ENCODE measurements at places on chromosomes 2 and 18. TPM values are rescaled to one million over a fixed set of nuclear protein-coding genes. Genes with fewer than 3 reads are reported as not detected.
A peak's percentile ranks its signal among the peaks of the same experiment; 100 is the strongest.

DNA sequence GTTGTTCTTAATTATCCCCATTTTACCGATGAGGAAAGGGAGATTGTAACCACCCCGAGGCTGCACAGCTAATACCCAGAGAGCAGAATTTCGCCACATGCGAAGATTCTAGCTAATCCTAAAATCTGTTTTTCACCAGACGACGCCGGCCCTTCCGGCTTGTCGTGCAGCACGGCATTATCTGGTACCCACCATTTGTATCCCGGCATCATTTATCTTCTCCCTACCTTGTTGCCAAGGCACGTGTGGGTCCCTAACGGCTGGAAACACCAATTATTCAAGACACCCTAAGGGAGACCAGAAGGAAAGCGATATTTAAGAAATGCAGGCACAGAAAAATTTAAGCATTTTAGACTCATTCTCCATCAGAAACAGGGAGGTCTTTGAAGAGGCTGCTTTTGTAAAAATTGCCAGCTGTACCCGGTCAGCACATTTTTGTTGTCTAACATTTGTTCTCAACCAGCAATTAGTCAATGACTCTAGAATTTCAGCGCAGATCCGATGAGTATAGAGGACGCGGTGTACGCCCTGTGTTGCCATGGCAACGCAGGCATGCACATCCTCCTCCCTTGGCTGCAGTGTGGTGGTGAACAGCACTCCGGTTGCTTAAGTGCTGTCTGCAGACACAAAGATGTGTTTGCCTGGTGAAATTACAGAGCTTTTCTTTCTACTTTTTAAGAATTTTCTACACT is 111.6 kb downstream of the AGAP1 start:
- DNase-seq, result peak; percentile 21

GRCh38 chr2:9179572-9180201 is 26.9 kb upstream of the ASAP2 start:
- no peak for DNase-seq

- no peak for DNase-seq
These were observed 1.9 kb downstream of the MSTN start for GRCh38 chr2:190060626-190061025.

- no peak for DNase-seq
These were observed 31.4 kb upstream of the TMEM177 start for GRCh38 chr2:119647440-119648169.

AP1S3 gene
- 9.1 TPM for total RNA-seq

LRRTM4 gene
- total RNA-seq, result not detected

MATN3 gene
- total RNA-seq, result not detected

Measured in activated CD8-positive, alpha-beta T cell treated with anti-CD3 and anti-CD28 coated beads, Interleukin-2, amount 10 ng/mL, durations not matched to agents 7 days and 5 days (primary cell).